NCI-H1092 (cell line): ENCODE measurements at places on chromosomes 3 and 15.

GRCh38 chr3:57864853-57865252 is 108.7 kb downstream of the SLMAP start:
- DNase-seq = no peak

GRCh38 chr3:108823227-108823626 is 641 bp downstream of the TRAT1 start:
- no peak for DNase-seq

GRCh38 chr15:70478251-70478990 is 284.9 kb downstream of the UACA start:
- no peak for DNase-seq

DNA sequence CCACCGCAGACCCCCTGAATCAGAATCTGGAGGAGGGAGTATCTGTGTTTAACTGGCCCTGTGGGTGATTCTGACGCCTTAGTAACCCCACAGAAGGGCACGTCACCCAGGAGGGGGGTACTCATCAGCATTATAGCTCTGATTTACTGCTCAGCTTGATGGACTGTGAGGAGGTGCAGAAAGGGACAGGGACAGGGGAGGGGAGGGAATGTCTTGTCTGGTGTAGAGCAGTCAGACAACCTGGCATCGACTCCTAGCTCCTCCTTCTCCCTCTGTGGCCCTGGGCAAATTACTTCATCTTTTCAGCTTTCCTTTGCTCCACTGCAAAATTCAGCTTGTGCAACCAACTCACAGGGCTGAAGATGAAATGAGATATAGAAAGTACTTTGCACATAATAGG is 42.3 kb upstream of the GLCE start:
- no peak for DNase-seq

DNA sequence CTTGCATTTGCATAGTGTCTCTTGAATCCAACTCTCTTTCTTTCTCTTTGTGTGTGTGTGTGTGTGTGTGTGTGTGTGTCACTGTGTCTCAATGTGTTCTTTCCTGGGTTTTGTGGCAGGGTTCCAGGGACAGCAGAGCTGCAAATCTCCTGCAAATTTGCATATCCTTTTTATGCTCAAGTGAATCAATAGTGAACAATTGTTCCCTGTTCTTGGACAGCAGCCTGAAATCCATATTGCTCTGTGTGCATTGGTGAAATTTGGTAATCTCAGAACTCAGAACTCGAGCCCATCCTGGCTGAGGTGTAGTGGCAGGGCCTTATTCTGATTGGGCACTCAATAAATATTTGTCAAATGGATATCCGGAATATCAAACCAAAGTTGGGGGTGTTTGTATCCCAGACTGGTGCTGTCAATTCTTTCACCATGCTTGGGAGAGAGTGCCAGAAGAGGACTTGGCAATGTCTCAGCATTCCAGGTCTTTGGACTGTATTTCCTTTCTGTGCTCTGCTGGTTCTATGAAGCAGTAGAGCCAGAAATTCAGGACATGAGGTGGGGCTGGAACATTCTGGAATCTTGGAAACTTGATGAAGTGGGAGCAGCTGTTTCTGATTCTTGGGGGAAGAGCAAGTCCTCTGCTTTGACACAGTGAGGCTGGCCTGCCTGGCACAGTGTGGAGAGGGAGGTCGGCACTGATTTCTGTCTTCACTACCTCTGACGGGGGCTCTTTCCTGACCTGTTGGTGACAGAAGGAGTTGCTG is 380.6 kb upstream of the C2CD4B start:
- no peak for DNase-seq

GRCh38 chr3:50430950-50431435 is 71.7 kb upstream of the TMEM115 start:
- no peak for DNase-seq

GRCh38 chr3:20091331-20092047 is 51.2 kb downstream of the KAT2B start:
- no peak for DNase-seq

- no peak for DNase-seq
Observed at GRCh38 chr3:171397089-171397488, 63.1 kb downstream of the TNIK start.

DNA sequence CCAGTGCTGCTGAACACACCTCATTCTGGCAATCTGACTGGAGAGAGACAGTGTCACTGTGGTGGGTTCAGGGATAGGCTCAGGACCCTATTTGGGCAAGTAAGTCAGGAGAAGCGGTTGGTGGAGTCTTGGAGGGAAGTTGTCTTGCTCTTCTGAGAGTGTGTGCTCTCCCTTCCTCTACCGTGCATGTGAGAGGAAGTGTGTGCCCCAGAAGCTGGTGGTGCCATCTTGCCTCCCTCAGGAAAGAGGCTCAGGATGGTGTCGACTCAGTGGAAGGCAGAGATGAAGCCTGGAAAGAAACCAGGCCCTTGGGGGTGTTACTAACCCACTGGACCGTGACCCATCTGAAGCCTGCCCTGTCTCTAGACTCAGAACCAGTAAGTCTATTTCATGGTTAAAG is 6.8 kb upstream of the RARRES1 start:
- DNase-seq = no peak

DNA sequence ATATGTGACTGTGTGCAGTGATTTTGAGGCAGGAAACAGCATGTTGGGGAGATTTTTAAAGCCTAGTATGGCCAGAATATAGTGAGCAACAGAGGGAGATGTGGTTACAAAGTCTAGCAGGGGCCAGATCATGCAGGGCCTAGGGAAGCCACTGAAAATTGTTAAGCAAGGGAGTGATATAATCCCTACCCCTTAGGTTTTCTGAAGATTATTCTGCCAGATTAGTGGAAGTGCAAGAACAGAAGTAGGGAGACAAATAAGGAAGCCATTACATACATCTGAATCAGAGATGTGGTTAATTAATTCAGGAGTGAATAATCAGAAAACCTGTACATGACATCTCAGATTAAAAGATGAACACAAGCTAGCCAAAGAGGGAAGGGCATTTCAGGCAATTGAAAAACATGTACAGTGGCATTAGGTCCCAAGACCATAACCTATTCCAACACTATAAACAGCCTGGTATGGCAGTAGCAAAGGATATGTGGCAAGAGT is 54.8 kb downstream of the MSL2 start:
- DNase-seq = no peak

DNA sequence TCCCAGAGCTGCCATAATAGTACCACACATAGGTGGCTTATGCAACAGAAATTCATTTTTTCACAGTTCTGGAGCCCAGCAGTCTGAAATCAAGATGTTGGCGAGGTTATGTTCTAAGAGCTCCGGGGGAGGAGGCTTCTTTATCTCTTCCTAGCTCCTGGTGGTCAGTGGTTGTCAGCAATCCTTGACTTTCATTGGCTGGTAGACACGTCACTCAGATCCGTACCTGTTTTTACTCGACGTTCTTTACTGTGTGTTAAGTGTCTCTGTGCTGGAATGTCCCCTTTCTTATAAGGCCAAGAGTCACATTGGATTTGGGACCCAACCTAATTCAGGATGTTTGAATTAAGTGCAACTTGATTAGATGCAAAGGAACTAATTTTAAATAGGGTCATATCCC is 218.5 kb upstream of the CNTN3 start:
- DNase-seq = no peak

DNA sequence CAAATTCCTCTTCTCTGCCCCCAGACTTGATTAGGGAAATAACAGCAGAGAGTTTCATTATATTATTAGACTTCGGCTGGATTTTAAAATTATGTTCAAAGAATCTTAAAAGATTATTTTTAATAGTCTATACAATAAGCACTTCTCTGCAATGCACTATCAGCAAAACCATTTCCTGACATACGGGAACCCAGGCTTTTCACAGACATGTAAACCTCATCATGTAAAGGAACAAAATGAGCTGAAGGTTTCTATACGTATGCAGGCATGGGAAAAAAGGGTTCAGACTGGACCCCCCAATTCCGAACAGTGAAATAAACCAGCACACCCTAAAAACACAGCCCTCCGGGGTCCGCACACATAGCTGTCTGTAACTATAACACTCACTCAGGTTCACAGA is 77.5 kb upstream of the LMOD3 start:
- DNase-seq = no peak

DNA sequence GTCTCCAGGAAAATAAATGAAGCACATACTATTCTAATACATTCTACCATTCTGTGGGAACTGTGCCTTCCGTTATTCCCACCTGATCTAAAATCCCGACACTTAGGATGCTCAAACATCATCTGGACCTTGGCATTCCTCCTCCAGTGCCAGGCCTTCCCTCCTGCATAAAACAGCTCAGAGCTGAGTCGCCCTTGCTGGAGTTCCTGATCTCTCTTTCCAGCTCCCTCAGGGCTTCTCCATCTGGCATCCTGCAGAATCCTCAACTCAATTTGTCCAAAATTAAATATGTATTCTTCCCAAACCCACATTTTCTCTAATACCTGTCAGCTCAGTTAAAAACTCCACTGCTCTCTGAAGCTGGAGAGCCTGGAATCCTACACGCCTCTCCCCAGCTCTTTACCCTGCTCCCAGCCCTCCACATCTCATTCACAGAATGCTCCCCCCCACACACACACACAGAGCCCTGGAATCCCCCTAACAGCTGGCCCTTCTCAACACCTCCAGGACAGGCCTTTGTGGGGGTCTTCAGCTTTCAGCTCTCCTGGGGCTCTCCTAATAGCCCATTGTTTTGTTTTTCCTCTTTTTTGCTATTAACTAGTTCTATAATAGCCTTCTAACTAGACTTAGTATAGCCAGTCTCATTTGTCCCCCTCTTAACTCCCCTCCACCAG is 78.5 kb downstream of the HMG20A start:
- DNase-seq = no peak

DNA sequence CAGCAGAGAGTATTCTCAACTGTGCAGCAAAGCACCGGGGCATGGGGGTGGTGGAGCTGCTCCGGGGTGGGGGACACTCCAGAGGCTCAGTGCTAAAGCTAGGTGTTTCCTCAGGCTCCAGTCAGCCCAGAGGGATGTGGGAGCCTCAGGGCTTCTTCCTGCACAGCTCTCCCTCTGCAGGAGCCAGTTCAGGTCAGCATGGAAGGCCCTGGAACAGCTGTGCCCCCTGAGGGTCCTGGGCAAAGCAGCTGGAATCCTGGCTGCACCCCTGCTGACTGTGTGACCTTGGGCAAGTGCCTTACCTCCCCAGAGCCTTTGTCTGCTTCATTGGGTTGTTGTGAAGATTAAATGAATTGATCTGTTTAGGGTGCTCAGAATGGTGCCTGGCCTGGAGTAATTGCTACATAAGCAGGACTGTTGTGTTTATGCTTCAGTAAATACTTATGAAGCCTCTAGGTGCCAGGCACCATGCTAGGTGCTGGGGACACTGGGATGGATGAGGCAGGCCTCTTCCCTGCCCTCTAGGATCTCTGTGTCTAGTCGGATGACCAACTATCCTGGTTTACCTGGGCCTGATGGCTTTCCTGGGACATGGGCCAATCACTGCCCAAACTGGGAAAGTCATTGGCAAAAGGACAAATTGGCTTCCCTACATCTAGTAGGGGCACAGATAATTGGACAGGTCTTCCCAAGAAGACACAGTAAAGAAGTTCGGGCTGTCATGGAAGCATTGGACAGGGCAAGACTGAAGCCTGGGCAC is 64.2 kb upstream of the LCTL start:
- no peak for DNase-seq

DNA sequence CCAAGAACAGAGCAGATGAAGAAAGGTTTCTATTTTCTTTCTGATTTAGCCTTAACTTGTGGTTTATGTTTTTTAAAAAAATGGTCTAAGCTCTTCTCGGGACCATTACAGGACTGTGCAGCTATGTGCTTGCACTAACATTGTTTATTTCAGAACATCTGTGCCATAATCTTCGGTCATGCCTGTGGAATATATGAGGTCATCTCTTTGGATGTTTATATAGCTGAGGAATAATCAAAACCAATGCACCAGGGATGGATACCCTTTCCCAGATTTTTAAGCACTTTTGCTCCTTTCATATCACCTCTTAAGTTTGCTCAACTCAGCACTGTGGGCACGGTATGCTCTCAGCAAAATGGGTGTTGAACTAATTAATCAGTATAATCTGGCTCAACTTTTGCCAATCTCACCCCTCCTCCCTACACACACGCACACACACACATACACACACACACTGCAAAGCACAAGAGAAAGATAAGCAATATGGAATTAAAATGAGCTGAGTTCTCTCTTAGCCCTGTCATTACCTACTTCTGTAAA is 268.5 kb upstream of the TMC3 start:
- no peak for DNase-seq

DNA sequence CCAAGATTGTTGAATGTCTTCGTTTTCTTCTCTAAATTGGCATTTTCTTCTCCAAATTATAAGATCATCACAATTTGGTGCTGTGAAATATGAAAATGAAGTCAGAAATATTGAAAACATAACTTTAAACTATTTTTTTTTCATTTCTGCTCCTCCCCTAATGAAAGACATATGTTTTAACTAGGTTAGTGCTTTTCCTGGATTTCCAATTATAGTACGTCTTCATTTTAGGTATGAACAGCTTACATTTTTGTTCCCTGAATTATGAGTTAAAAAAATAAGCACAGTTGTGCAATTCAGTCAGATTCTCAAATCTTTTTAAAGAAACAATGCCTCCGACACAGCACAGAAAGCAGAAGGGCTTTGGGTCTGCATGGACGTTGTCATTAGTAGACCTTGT is 83.5 kb upstream of the CFAP20DC start:
- no peak for DNase-seq

- no peak for DNase-seq
Observed at GRCh38 chr3:87727783-87728182, 331.0 kb downstream of the CGGBP1 start.

DNA sequence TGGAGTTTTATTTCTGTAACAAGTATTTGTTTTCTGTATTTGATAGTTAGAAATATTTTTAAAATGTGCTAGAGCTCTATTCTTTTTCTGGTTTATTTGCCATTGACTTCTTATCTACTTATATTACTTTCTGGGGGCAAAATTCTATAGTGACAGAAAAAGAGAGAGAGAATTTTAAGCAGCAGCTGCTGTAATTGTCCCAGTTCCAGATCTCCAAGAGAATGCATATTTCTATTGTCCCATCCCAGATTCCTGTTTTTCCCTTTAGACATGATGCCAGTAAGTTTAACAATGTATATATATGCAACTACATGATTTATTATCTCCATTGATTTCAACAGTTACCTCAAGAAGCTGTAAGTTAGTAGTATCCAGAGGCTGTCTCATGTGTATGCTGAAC is 541.7 kb upstream of the ZNF385D start:
- no peak for DNase-seq

DNA sequence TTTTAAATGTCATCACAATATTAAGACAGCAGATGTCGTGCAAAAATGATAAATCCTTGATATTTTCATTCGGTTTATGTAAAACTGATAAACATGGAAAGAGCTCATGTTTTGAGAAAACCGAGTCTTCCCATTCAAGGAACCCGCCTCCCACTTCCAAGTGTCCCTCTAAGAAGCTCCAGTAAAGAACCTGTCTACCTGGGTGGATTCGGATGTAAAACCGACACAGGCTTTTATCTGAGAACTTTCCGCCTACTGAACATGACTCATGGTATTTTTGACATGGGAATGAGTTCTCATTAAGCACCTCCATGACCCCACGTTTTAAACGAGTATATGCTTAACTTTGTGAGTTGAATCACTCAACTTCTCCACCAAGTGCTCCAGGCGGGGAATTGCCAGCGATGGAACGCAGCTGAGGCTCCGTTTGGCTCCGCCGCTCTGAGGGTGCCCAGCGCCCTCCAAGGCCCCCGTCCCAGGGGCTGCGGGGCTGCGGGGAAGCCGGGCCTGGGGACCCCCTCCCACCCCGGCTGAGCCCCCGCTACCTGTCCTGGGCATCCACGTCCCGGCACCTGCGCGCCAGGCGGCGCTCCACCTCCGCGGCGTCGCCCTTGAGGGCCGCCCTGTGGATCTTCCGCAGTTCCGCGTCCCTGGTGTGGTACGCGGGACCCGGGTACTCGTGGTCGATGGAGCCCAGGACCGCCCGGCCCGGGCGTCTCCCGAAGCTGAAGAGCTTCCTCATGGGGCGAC is 119.9 kb downstream of the LMLN start:
- DNase-seq = no peak

GRCh38 chr15:36161771-36162212 is 417.6 kb upstream of the CDIN1 start:
- no peak for DNase-seq
